ENCODE measurements at places on chromosomes 12 and 14.

DNA sequence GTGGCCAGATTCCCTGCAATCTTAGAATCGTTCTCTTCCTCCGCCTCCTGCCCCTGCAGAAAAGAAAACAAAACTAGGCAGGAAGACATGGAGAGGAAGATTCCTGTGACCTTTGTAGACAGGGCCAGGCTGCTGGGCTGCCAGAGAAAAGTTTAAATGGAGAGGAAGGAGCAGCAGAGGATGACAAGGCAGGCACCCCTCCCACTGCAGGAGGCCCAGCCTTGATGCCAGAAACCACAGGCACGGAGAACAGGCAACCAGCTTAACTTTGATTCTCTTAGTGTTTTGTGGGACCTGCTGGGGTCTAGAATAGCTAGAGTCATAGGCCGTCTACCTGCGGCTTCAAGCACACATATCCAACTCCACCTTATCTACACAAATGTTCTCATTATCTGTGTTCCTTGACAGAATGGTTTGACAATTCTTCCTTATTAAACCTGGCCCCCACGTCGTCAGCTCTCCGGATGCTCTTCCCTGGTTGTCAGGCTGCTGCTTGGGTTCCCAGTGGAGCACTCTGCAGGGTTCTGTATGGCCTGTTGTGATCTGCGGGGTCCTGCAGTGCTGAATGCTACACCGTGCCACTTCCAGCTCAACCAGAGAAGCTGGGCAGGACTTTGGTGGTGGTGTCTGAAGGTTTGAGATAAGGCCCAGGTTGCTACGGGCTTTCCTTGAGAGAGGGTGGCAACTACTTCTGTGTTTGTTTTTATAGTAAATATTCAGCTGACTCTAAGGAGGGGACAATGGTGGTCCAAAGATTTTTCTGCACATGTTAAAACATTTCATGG, 609.5 kb downstream of the AACS start:
- DNase-seq, result no peak
- no peaks in the 10 kb centered on the region for H3K27me3 ChIP-seq
- no peaks in the 10 kb centered on the region for H3K36me3 ChIP-seq
- no peak overlapping the region for H3K27ac ChIP-seq

DNA sequence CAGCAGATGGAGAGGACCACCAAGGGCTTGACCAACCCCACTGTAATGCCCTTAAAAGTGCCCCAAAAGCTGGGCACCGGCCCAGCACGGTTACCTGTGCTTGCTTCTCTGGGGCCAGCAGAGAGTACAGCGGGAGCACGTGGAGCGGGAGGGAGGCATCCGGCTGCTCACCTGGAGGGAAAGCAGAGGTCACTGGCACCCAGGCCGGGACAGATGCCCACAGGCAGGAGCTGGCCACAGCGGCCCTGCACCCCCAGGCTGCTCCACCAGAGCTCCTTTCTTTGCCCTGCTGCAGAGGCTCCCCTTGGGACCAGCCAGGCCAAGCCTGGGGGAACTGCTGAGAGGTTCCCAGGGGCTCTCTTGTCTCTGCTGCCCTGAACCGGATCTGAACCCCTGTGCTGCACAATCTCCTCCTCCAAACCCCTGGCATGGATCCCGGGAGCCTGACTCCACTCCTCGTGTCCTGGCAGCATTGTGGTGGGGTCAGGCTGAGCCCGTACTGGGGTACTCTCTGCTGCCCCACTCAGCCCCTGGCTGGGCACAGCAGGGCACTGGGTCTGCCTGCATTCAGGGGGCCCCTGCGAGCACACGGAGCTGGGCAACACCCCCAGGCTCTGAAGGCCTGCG, 24.0 kb downstream of the DHX37 start:
- DNase-seq, result no peak
- no peaks in the 10 kb centered on the region for H3K4me1 ChIP-seq
- H3K4me3 ChIP-seq, result no peak overlapping the region

DNA sequence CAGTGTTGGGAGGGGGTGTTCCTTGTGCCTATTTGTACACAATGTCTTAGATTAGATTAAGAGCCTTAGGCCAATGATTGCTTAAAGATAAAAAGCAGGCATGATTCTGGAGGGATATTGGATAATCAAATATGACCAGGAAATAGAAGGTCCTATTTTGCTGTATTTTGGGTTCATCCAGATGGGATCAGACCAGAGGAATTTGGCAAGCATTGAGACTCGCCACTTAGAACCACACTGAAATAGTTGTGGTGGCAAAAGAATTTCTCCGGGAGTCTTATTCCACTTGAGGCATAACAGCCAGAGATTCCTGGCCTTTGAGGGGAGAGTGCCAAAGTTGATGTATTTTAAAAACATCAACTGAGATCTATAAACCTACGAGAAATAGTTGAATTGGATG, 327.2 kb downstream of the RAD51B start:
- H3K27me3 ChIP-seq, result no peaks in the 10 kb centered on the region
- no peak for DNase-seq
- H3K27ac ChIP-seq, result peak overlapping the region; percentile 96
- H3K4me3 ChIP-seq, result no peak overlapping the region
- H3K4me1 ChIP-seq, result peaks cover 15% of the 10 kb centered on the region

DNA sequence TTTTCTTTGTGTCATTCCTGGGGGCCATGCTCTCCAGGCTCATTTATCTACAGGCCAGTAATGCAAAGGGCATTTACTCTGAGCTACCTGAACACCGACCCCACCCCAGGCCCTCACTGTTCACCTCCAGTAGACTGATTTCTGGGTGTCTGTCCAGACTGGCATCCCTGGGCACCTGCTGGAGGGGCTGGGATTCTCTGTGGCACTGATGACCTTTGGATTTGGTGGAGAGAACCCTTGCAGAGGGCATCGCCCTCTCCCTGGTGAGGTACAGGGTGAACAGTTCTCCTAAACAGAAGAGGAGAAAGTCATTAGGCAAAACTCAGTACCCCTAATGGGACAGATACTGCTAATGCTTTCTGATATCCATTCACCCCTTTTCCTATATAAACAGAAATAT, 27.1 kb upstream of the RIMBP2 start:
- H3K36me3 ChIP-seq, result no peaks in the 10 kb centered on the region
- no peak overlapping the region for H3K27ac ChIP-seq
- H3K4me1 ChIP-seq, result no peaks in the 10 kb centered on the region
- no peak overlapping the region for H3K4me3 ChIP-seq
- DNase-seq, result no peak

- H3K27me3 ChIP-seq, result no peaks in the 10 kb centered on the region
- no peak overlapping the region for H3K27ac ChIP-seq
- DNase-seq, result no peak
Measured at GRCh38 chr12:11568762-11569478, 80.6 kb upstream of the ETV6 start.

DNA sequence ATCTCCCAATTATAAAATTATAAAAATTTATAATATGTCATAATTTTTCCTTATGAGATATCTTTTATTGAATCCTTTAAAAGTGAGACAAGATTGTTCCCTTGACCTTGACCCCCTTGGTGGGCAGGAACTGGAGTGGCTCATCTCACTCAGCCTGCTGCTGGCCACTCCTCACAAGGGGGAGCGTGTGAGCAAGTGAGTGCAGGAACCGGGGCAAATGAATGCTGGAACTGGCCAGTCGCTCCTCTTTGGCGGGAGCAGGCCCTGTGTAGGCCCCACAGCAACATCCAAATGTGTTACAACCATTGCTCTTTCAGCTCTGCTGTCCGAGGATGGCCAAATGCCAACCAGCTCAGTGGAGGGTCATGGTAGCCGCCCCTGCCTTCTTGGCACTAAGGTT, 178.8 kb downstream of the ETNK1 start:
- H3K27me3 ChIP-seq, result no peaks in the 10 kb centered on the region
- no peaks in the 10 kb centered on the region for H3K4me1 ChIP-seq
- H3K36me3 ChIP-seq, result no peaks in the 10 kb centered on the region

DNA sequence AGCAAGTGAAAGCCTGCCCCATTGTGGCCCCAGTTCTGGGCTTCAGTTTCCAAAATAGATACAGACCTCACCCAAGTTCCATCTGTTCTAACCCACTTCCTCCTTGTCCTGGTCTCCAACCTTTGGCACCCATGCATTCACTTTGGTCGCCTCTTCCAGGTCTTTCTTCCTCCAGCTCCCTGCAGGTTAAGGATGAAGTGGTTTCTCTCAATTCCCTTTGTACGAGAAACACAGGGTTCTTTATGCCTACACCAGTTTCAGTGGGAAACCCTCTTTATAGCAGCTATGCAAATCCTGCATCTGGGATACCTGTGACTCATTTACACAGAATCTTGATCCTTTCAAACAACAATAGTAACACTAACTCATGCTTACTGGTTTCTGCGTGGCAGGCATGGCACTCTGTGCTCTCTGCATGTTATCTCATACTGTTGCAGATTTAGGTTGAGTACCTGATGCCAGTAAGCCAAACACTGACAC, 110.6 kb upstream of the AMIGO2 start:
- H3K36me3 ChIP-seq, result no peaks in the 10 kb centered on the region
- H3K4me3 ChIP-seq, result no peak overlapping the region
- no peak for DNase-seq
